Suppressor macrophage treated with lipopolysaccharide for 1 hour (primary cell): ENCODE measurements at places on chromosomes 7 and 10.

DNA sequence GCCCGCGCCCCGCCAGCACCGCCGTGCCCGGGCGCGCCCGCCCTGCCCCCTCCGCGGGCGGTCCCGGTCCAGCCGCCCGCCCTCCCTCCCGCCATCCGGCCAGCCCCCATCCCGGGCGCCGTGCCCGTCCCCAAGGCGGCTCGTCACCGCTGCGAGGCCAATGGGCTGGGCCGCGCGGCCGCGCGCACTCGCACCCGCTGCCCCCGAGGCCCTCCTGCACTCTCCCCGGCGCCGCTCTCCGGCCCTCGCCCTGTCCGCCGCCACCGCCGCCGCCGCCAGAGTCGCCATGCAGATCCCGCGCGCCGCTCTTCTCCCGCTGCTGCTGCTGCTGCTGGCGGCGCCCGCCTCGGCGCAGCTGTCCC is at the start of gene HTRA1:
Gene HTRA1, plus strand, starts transcription at position 187 of the 362 bp plus-strand sequence. Its CDS starts 100 bp downstream, at position 287.
- peak; percentile 52 for DNase-seq

DNA sequence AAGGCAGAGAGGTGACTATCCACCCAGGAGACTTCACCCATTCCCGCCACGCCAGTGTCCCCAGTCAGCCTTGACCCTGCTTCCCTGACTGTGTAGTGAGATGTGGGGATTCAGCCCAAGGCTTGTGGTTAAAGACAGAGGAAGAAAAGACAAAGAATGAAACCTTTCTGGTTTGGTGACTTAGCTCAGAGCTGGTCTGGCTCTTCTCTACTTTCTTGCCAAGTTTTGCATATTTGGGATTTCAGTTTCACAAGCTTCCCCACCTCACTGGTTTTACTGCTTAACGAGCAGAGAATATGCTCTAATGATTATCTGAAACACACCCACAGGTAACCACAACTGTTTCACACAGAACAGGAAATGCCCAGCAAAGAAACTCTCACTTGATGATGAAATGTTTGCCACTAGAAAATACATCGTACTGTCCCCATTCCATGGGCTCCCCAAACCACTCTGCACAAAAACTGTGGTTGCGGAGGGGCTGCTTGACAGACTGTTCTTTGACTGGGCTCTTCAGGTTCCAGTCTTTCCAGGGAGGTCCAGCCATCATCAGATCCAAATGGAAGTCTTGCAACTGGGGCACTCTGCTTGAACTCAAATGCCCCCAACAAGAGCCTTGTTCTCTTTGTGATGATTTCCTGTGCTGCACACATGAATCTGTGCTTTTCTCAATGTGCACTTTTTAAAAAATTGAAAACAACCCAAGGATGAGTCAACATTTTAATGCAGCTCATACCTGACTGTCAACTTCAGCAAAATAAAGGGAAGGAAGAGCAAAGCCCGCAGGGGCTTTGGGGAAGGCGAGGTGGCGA is 95.5 kb downstream of the CTBP2 start:
- DNase-seq = peak; percentile 67

- no peak for DNase-seq
Observed at GRCh38 chr10:24574161-24574560, 149.5 kb downstream of the ARHGAP21 start.

DNA sequence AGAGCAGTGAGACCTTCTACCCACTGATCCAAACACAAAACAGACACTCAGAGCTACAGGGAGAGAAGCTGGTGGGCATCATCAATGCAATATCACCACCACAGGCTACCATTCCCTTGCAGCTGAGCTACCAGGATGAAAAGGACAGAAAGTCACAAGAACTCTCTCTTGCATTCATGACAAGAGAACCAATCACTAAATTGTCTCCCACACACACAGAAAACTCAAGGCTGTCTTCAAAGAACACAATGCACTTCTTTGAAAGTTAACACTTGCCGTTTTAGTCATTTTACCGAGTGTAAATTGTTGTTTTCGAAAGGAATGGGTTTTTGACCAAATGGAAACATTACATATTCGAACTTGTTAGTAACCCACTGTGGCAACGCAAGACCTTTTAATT is 626.6 kb downstream of the SORCS1 start:
- DNase-seq = no peak

DNA sequence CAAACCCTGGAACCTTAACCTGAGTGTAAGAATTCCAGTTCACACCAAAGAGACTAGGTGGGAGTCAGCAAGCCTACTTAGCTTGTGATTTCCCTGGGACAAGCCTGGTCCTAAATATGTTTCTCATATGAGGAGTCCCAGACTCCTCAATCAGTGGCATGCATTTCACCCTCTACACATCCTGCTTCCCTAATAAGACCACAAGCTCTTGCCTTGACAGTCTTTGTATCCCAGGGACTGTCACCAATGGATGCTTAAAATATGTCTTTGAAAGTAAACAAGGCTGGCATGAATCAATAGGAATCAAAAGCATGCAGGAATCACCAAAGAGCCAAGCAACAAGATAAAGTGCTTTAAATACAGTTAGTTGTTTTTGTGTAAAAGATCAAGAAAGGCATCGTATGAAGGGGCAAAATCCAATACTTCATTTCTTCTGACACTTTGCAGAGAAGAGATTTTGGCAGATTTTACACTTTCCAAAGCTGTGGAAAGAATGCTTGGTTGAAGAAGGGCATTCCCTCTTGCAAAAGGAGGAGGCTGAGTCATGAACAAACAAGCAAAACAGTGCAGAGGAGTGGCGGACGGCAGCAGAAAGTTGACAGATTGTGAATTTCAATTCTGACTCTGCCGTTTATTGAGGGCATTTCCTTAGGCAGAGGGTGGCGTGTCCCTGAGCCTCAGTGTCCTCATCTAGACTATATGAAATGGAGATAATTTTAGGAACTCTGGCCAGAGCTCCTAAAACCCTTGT is 8.5 kb upstream of the NFE2L3 start:
- DNase-seq = peak; percentile 61

DNA sequence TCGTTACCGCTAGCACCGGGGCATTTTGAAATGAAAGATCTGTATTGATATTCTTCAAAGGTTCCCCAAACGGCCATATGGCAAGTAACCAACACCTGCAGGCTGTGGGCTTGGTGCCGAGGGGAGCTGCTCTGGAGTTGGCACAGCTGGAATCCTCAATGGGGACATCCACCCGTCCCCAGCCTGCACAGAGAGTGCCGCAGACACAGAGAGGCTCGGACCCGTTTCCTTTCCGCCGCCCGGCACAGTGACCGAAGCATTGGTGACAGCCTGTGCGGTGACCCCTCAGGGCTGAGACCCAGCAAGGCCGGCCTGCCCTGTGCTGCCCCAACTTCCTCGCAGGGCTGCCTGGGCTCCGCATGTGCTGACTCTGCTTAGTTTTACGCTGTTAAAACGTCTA is 4.5 kb downstream of the CFAP46 start:
- DNase-seq = no peak

DNA sequence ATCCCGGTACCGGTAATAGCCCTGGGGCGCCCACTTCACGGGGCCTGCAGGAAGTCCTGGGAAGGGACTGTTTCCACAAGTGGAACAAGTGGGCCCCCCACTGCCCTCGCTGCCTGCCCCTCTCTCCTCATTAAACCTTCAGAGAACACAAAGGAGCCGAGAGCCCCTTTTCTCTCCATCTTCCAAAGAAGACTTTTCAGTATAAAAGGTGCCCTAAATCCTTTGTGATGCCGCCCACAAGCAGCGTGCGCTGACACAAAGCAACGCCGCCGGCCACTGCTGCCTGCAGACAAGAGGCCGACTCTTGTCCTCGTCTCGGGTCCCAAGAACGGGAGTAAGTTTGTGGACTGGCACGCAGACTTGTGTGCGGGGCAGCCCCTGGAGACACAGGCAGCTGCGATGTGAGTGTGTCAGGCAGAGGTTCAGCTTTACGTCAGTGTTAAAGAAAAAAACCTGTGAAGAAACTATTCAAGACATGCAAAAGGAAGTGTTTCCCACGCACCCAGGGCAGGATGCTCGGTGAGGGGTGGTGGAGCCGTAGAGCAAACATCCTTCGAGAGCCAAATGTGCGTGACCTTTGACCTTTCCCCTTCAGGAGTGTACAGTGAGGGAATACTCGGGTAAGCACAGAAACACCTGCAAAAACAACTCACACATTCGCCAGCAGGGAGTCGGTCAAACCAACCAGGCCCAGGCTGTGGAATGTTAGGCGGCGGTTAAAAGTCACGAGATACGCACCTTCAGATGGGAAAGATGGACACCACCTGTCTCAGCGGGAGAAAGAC is 118.2 kb downstream of the VIPR2 start:
- DNase-seq = no peak

- no peak for DNase-seq
Observed at GRCh38 chr10:82089327-82089726, 214.3 kb downstream of the NRG3 start.

GRCh38 chr10:98062424-98062823 is 32.0 kb upstream of the CRTAC1 start:
- DNase-seq = no peak

DNA sequence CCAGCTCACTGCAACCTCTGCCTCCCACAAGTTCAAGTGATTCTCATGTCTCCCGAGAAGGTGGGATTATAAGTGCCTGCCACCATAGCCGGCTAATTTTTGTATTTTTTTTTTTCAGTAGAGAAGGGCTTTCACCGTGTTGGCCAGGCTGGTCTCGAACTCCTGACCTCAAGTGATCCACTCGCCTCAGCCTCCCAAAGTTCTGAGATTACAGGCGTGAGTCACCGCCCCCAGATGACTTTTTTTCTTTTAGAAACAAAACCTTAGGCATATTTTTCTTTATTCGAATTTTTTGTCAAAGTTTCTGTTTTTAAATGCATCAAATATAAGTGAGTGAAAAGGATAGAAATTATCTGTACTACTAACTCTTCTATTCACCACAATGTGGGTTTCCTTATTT is 113.1 kb downstream of the LRRC4 start:
- DNase-seq = no peak

DNA sequence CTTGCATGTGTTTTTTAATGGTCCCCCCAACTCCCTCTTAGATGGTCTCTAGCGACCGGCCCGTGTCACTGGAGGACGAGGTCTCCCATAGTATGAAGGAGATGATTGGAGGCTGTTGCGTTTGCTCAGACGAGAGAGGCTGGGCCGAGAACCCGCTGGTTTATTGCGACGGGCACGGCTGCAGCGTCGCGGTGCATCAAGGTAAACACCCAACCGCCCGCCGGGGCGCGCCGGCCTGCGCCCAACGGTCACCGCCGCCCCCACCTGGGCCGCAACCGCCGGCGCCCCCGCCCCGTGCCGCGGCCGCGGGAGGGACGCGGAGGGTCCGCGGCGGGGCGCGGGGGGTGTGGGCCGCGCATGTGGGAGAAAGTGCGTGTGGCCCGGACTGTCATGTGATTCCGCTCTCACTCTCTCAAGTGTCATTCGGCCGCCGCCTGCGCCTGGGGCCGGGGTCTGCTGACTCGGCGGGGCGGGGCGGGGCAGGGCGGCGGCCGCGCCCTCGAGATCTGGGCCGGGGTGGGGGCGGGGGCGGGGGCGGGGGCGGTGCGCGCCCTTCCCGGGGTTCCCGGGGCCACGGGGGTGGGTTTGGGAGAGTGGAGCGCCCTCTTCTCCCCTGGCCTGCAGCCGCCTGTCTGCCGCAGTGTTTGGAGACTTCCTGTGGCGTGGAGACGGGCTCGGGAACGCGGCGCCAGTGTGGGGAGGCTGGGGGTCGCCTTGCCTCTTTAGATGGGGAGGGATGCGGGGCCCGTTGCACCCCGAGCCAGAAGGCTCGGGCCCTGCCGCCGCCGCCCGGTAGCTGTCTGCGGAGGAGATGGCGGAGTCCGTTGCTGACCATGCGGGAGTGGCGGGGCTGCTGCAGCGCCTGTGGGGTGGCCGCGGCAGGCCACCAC is 817 bp downstream of the MLLT10 start:
- DNase-seq = peak; percentile 59

DNA sequence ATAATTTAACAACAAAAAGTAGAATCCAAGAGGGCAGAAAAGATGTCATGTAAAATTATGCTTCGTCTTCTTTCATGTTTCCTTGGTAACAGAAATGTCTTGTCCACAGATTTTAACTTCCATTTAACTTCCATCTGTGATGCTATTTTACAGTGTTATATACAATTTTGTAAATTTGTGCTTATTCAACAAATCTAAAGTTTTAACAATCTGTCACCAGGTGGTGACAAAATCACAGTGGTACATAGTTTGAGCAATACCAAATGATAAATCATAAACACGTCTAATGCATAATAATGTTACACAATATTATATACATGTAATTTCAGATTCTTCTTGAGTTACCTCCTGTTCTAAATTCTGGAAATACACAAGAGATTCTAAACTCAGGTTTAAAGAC is 784.4 kb upstream of the CELF2 start:
- no peak for DNase-seq

DNA sequence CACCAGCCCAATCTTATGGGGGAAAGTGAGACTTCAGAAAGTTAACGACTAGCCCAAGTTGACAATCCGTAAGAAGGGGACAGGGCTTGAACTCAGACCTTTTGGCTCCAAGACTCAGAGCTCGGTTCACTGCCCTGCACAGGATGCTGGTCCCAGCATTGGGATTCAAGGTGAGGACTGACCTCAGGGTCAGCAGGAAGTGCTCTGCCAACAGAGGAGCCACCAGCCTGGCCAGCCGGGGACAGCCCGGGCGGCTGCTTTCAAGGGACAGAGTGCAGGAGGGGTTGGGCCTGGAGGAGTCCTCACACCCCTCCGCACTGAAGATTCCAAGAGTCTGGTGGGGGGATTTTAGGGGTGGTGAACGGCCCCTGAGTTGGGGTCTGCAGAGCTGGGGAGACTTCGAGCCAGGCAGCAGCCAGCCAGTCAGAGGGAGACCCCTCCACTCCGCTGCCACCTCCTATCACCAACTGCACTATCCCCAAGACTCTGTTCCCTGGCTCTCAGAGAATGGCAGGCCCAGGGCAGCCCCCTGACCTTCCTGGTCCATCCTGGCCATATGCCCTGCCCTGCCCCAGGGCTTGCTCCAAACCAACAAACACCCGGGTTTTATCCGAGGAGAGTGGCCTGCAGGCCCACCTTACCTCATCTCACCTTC is 19.7 kb downstream of the TLL2 start:
- DNase-seq = no peak

GRCh38 chr7:90777041-90777440 is 180.9 kb downstream of the CDK14 start:
- no peak for DNase-seq

GRCh38 chr7:3039787-3040186 is 3.9 kb downstream of the CARD11 start:
- DNase-seq = no peak

DNA sequence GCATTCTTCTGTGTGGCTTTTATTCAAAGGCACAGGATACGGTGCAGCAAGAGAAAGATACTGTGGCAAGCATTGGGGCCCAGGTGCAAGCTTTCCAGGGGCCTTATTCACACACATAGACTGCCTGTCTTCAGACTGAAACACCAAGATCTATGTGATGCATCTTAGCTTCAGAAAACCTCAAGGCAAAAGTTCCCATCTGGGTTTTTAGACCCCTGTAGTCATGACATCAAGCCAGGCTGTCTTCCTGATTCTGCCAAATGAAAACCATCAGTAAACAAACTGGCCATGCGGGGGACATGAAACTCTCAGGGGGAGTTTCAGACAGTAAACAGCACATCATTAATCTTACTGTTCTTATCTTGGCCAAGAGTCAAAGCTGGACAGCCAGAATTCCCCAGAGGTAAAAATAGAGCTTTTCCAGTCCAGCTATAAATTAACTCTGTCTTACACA is 9.8 kb downstream of the AGBL3 start:
- no peak for DNase-seq

GRCh38 chr7:106023369-106024322 is 60.6 kb downstream of the CDHR3 start:
- peak; percentile 9 for DNase-seq

GRCh38 chr7:134962270-134962780 is 24.0 kb upstream of the AGBL3 start:
- DNase-seq = no peak
